Esophagus mucosa (tissue), 1 donor: ENCODE measurements at places on chromosomes 3 and 15. TPM values are rescaled to one million over a fixed set of nuclear protein-coding genes. Genes with fewer than 3 reads are reported as not detected.

DNA sequence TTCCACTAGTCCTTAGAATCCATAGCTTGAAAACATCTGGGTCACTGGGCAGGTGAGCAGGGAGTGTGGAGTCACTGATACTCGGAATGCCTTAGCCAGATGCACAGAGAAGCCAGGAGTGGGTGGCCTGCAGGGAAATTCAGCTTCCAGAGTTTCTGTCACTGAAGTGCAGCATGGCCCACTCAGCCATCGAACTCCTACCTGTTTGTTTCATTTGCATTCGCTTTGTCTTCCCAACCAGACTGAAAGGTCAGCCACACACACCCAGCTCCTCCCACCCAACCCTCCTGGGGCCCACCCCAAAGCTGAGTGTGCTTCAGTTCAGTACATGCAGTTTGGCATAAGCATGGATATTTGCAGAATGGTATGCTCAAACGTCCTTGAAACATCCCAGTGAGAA, 124.5 kb upstream of the ATP10A start:
- no peak for ATAC-seq

GRCh38 chr3:152222327-152222726, 46.4 kb upstream of the MBNL1 start:
- ATAC-seq: no peak

DNA sequence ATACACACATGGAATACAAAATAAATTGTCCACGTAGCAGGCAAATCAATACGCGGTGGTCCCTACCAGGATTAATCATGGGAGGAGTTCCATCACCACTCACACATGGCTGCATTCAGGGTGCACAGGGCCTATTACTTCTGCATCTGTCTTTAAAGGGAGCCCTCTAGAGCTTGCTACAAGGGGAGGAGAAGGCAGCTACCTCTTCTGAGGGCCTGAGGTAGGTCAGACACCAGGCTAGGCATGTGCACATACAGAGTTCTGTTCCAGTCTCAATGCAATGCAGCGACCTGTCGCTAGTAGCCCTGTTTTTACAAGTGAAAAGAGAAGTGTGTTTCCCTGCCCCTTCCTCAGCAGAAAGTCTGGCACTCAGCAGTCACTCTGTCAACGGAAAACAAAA, 102.7 kb downstream of the ROBO2 start:
- ATAC-seq: no peak

DNA sequence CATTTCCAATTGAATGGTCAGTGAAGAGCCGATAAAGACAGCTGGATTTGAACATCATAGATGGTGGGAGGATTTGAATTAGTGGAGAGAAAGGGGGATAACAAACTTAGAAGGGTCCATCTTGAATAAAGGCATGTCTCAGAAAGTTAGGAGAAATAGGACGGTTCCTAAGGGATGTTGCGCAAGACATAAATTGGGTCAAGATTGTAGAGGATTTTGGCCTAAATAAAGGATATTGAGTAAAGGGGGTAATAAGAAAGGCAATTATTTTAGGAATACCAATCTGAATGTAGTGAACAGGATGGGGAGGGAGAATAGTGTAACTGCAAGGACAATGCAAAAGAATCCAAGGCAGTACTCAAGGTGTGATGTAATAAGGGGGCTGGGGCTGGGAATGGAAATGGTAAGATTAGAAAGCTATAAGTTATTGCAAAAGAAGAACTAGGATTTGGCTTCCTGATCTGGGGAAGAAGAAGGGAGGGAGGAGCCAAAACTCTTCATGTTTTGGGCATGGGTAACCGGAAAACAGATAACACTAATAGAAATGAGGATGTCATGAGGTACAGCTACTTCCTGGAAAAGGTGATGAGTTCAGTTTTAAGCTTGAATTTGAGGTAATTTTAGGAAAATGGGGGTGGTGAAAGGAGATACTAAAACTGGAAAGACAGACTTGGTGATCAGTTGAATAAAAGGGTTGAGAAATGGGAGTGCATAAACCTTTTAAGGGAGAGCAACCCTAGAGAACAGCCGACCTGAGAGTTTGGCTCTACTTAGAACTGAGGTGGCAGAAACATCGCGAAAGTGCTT, 17.3 kb upstream of the TRPC1 start:
- no peak for ATAC-seq

GRCh38 chr15:52563501-52564060, 5.2 kb downstream of the ARPP19 start:
- ATAC-seq: no peak

- ATAC-seq: peak; percentile 73
These were observed 245.3 kb upstream of the ZPLD1 start for GRCh38 chr3:102189541-102189940.

Gene C2CD4A
- 0.44 TPM for total RNA-seq

Gene PPM1L
- total RNA-seq: 11.3 TPM

Gene ZNF106
- 23.0 TPM for total RNA-seq

Gene SAMMSON
- total RNA-seq: not detected

Gene PLOD2
- total RNA-seq: 14.5 TPM

Gene SLC15A2
- total RNA-seq: 3.8 TPM

Gene ARPP21
- total RNA-seq: not detected

Gene FAM107A
- total RNA-seq: 4.1 TPM

Gene SPTSSB
- total RNA-seq: 3.2 TPM
